ENCODE measurements at places on chromosomes 6 and 20.

DNA sequence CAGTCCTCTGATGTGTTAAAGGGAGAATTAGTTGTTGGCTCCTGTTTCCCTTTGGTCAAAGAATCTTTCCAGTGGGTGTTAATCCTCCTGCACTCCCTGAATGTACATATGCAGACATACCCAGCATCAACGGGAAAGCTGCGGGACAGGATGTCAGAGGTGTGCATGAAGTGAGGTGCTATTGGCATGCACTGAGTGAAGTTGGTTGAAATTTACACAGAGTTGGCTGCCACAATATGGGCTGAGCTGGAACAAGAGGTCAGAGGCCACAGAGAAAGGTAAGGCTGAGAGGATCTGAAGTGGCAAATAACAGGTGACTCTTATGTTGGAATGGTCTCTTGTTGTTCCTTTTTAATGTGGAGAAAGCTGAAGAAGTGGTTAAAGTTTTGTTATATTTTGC, 82.7 kb upstream of the AKIRIN2 start:
- no peak for DNase-seq

- peak; percentile 49 for DNase-seq
Observed at GRCh38 chr20:13458860-13459451, 179.8 kb downstream of the TASP1 start.

DNA sequence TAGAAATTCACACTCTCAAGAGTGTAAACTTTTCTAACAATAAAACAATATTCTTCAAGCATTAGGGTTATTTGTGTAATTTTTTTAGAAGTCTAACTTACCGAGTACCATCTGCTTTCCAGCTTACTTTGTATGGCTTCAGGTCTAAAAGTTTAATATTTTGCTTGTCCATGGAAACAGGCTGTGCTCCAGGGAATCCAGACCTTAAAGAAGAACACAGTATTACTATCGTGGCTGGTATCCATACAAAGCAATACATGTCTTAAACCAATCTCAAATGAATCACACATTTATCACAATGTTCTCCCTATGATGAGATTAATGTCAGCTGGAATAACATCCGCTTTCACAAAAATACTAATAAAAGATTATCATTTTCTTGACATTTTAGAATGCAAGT, 73.0 kb downstream of the RNGTT start:
- no peak for DNase-seq

GRCh38 chr20:23200413-23200812, 114.3 kb upstream of the CD93 start:
- DNase-seq, result no peak

- peak; percentile 75 for DNase-seq
Observed at GRCh38 chr6:16901782-16902181, 140.5 kb upstream of the ATXN1 start.

DNA sequence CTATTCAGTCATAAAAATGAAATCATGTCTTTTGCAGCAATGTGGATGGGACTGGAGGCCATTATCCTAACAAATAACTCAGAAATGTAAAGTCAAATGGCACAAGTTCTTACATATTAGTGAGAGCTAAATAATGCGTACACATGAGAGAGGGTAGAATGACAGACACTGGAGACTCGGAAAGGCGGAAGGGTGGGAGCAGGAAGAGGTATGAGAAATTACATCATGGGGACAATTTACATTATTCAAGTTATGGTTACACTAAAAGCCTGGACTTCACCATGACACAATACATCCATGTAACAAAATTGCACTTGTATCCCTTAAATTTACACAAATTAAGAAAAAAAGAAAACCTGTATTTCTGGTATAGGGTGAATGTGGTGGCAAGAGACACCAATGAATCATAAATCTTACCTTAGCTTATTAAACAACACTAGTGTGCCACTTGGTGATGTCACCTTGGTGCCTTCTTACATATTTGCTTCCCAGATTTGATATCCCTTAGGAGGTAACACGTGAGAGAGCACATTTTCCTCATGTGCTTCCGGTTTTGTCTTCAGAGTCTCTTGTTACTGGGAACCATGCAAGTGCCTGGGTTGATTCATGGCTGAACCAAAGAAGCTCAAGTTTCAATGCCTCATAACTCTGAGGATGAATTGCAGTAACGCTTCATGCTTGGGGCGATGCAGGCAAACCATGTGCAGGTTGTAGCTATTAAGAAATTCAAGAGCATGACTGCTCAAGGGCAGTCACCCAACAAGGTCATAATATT, 84.6 kb downstream of the DCDC2 start:
- DNase-seq, result peak; percentile 57

DNA sequence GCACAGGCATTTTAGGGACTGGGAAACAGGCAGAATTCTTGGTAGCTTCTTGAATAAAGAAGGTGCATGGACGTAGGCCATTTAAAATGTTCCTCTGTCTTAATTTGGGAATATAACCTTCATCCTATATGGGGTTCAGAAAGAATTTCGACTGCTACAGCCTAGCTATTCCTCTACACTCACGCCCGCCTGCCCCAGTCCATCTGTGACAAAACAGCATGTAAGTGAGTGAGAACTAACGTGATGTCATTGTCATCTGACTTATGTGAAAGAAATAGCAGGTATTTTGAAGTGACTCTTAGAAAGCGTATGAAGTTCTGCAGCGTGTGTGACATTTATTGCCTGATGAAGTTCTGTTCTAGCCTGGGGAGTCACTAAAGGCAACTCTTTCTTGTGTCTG, 52.2 kb upstream of the SLC22A1 start:
- no peak for DNase-seq

DNA sequence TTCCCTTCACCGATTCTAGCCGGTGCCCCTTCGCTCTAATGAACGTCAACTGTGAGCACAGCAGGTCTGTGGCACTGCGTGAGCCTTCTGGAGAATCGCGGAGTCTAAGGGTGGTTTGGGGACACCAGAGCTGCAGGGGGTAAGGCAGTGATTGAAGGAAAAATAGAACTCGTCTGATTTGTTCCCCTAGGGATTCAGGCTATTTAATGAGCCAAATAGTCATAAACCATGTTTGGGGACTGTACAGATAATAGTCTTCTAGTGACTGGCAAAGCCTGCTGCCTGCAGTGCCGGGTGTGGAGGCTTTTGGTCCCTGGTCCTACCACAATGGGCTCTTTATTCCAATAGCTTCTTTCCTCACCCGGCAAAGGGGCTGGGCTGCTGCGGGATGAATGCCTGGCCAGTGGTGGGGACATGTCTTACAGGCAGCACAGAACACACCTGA, 11.1 kb upstream of the NTSR1 start:
- no peak for DNase-seq

DNA sequence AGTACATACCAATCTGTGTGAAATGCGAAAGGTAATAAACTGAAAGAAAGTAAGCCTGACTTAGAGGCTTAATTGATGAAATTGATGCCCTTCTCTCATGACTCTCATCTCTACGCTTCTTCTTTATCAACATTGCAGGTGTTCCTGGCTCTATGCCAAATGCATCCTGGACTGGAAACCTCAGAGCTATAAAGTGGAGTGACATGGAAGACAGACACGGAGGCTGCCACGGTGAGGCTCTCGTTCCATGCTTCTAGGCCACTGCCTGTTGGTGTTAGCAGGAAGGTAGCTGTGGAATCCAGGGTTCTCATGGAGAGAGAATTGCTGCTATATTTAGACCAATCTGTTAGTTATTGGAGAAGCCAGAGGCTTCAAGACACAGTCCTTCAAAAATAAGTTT, 73.2 kb downstream of the C6orf52 start:
- no peak for DNase-seq

DNA sequence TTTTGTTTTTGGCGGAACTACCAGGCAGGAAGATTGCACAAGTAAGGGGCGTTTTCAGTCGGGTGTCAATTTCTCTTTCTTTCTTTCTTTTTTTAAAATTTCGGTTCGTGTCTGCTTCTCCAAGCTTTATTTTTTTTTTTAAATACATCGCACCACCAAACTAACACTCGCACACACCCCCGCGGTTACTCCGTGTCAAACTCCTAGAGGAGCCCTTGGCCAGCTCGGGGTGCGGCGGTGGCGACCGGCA, 338 bp downstream of the UTRN start:
- peak; percentile 14 for DNase-seq

GRCh38 chr20:32920066-32920465, 61.3 kb downstream of the EFCAB8 start:
- DNase-seq, result no peak

DNA sequence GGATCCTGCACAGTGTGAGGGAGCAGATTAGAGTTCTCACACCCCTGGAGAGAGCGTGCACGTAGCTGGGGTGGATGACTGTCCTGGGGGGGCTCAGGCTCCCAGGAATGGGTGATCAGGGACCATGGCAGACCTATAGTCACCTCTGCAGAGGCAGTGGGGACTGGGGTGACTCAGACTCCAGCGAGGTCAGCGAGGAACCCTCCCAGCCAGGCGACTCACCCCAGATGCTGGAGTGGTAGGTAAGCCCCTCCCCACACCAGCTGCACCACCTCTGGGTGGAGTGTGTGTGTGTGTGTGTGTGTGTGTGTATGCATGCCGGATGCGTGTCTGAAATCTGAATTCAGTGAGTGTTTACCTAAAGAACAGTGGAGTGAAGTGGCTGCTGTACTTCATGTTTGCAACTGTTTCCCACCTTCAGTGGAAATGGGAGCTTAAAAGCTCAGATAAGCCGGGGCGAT, 17.4 kb upstream of the GTSF1L start:
- peak; percentile 50 for DNase-seq

DNA sequence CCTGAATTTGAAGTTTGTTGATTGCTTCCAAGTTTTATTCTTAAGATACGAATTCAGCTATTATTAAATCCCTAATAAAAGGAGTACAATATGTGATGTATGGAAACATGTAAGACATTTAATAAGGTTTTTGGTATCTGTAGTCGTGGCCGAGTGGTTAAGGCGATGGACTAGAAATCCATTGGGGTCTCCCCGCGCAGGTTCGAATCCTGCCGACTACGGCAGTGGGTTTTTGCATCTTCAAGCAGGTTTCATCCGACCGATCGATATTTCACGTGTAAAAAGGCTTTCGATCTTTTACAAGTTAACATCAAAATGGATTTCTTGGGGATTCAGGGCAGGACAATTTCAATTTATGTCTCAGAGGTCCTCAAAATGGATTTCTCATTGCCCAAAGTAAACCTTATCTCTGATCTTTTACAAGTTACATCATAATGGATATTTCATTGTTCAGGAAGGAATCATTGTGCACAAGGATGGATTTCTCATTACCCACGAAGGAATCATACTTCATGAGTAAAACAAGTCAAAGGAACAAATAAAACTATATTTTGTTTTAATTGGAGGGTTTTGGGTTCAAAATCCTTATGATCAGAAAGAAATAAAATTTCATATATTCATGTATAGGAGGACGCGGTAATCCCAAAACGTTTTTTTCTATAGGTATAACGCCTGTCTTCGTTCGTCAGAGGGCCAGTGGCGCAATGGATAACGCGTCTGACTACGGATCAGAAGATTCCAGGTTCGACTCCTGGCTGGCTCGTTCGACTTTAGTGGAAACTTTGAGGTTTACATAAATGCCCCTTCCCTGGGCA, 37.3 kb upstream of the BTN3A2 start:
- DNase-seq, result peak; percentile 70

GRCh38 chr20:50376888-50377459, 133.2 kb upstream of the PTPN1 start:
- DNase-seq, result peak; percentile 96

GRCh38 chr6:119043265-119043664, 35.2 kb downstream of the FAM184A start:
- no peak for DNase-seq

DNA sequence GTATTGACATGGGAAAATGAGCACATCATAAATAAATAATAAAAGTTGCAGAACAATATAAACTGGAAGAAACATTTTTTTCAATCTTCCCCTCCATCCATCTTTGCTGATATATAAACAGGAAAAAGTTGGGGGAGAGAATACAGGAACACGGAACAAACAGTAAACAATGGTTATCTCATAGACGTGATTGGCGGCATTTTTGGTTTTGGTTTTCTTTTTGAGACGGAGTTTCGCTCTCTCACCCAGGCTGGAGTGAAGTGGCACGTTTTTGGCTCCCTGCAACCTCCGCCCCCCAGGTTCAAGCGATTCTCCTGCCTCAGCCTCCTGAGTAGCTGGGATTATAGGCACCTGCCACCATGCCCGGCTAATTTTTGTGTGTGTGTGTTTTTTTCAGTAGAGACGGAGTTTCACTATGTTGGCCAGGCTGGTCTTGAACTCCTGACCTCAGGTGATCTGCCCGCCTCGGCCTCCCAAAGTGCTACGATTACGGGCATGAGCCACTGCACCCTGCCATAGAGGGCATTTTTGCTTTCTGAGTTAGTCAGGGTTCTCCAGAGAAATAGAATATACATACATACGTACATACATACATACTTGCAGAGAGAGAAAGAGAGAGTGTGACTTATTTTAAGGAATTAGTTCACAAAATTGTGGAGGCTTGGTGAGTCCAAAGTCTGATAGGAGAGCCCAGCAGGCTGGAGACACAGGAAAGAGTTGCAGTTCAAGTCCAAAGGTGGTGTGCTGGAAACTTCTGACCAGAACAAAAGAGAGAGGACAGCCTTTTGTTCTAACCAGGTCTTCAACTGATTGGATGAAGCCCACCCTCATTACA, 22.6 kb downstream of the GNL1 start:
- no peak for DNase-seq

DNA sequence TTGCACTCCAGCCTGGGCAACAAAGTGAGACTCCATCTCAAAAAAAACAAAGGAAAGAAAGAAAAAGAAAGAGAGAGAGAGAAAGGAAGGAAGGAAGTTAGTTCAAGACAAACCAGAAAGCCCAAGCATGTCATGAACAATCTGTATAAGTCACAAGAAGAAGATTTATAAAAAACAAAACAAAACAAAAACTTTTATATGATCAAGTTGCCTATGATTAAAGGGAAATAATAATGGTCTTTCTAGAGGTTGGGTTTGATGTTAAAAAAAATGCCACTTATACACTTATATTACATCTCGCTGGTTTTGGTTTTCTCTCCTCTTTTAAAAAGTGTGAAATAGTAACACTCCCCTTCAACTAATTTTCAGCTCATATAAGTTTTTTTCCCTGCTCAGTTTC, 146.2 kb upstream of the CARMIL1 start:
- DNase-seq, result no peak

- DNase-seq, result peak; percentile 88
Observed at GRCh38 chr6:27295301-27296079, 16.6 kb downstream of the POM121L2 start.

- no peak for DNase-seq
Observed at GRCh38 chr6:148263961-148264360, 78.7 kb upstream of the SASH1 start.

DNA sequence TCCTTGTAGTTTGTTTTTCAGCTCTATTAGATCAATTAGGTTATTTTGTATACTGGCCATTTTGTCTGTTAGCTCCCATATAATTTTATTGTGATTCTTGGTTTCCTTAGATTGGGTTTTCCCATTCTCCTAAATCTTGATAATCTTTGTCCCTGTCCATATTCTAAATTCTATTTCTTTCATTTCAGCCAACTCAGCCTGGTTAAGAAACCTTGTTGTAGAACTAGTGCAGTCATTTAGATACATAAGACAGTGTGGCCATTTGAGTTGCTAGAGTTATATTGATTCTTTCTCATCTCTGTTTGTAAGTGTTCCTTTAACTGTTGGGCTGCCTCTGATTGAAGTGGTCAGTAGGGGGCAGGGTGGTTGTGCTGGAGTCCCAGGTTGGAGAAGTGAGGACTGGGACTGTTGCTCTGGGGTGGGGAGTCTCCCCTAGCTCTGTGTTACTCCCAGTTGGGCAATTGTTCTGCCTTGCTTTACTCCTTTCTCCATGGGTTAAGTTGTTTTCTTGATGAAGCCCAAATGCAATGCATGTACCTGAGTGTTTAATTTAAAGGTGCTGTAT, 98.8 kb upstream of the NRN1 start:
- no peak for DNase-seq

- no peak for DNase-seq
Observed at GRCh38 chr20:37194621-37195417, 15.5 kb upstream of the MROH8 start.

- DNase-seq, result no peak
Observed at GRCh38 chr20:19937218-19937617, 79.9 kb upstream of the NAA20 start.
